ENCODE measurements at places on chromosomes 13 and 19. TPM values are rescaled to one million over a fixed set of nuclear protein-coding genes. Genes with fewer than 3 reads are reported as not detected.

JOSD2 gene
- 24.2 TPM for total RNA-seq

SIGLEC5 gene
- 0.27 TPM for total RNA-seq

CEACAM3 gene
- not detected for total RNA-seq

RXFP2 gene
- not detected for total RNA-seq

FFAR1 gene
- not detected for total RNA-seq
